ENCODE measurements at places on chromosomes 2 and 18. TPM values are rescaled to one million over a fixed set of nuclear protein-coding genes. Genes with fewer than 3 reads are reported as not detected.

DNA sequence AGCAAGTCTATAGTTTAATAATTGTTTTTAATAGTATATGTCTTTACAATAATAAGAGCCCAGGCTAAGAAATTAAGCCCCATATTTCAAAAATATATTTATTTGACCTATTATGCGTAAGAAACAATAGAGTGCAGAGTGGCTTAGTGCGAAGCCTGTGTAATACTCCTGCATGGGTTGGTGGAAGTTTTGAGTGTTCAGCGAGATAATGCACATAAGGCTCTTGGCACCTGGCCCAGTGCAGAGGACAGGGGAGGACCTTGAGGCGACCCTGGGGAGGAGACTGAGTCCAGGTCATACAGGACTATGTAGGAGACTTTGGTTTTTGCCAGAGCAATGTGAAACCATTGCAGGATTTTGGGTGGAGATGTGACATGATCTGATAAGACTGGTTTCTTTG is 132.4 kb upstream of the ST6GAL2 start:
- no peak for DNase-seq

- no peak for DNase-seq
Observed at GRCh38 chr2:144526831-144527230, 6.9 kb upstream of the ZEB2 start.

DNA sequence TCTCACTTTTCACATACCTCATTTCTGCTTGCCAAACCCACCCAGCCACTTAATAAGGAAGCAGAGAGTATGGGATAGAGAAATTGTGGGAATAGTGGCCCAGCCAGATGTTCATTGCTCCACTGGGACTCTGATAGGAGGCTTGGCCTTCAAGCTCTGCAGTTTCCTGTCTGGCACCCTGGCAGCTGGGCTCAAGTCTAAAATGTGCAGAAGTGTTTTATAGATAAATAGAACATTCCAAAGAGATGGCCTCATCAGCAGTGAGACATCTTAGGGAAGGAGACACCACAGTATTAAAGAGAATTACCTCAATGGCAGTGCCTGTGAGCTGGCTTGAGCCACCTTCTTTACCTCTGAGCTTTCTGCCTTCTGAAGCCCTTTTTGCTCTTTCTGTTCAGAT is 24.7 kb downstream of the COPS7B start:
- no peak for DNase-seq

Gene TWIST2
- total RNA-seq, result not detected

Gene TRIM54
- not detected for total RNA-seq
